Activated CD4-positive, alpha-beta T cell treated with anti-CD3 and anti-CD28 coated beads, Interleukin-2, amount 50 U/mL, for 4 hours (primary cell): ENCODE measurements at places on chromosomes 7 and 10.

DNA sequence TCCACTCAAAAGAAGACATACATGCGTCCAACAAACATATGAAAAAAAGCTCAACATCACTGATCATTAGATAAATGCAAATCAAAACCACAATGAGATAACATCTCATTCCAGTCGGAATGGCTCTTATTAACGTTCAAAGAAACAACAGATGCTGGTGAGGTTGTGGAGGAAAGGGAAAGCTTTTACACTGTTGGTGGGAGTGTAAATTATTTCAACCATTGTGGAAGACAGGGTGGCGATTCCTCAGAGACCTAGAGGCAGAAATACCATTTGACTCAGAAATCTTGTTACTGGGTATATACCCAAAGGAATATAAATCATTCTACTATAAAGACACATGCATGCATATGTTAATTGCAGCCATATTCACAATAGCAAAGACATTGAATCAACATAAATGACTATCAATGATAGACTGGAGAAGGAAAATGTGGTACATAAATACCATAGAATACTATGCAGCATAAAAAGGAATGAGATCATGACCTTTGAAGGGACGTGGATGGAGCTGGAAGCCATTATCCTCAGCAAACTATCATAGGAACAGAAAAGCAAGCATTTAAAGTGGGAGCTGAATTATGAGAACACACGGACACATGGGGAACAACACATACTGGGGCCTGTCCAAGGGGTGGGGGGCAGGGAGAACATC, 28.4 kb downstream of the PCDH15 start:
- no peak for DNase-seq

DNA sequence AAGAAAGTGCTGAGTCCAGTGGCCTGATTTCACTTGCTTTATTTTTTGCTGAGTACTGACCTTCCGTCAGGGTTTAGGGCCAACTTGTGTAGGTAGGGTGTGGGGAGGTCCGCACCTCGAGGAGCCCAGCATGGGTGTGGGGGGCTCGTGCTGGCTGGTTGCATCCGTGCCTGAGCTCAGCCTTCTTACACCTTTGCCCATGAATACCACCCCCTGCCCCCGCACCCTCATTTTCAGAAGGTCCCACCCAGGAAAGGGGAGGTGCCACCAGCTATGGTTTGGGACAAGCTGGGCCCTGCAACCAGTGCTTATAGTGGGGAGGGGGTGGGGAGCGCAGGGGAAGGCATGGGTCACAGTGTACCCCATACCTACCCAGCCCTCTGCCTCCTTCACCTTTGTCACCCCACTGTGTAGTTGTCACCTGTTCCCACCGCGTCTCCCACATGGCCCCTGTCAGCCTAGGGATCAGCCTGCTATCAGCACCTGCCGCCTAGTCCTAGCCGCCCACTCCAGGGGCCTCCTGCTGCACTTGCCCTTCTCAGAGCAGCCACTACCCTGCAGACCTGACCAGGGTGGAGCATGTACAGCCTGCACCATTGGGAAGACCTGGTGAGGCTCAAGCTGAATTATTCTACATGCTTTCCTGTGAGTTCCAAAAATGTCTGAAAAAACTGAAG, 146.2 kb upstream of the RET start:
- DNase-seq, result no peak

DNA sequence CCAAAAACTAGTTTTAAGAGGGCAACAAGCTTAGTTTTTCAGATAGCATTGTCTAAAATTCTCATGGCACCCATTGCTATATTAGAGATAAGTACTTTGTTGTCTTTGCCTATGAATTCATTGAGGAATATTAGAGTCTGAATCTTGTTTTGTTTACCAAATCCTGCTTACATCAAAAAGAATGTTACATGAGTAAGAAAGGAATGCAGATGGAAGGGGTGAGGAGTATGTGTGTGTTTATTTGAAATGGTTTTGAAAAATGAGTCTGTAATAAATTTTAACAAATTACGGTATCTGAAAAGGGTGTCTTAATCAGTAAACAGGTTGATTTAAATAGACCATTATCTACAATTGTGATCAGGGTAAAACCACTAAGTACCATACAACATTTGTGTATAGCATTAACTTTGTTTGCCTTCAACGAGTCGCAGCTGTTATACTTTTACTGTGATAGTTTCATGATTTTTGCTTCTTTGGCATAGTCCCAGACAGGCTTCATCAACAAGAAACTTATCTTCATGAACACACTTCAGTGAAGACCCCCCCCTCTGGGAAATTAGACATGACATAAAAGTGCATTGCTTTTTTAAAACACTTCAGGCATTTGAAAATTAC, 1183.9 kb upstream of the C7orf33 start:
- DNase-seq, result no peak

- no peak for DNase-seq
These were observed 150.9 kb upstream of the SVIL start for GRCh38 chr10:29785701-29786100.

GRCh38 chr7:115662676-115663075, 367.9 kb downstream of the TFEC start:
- DNase-seq, result no peak

GRCh38 chr10:34814223-34814912, 728 bp downstream of the PARD3 start:
- no peak for DNase-seq

DNA sequence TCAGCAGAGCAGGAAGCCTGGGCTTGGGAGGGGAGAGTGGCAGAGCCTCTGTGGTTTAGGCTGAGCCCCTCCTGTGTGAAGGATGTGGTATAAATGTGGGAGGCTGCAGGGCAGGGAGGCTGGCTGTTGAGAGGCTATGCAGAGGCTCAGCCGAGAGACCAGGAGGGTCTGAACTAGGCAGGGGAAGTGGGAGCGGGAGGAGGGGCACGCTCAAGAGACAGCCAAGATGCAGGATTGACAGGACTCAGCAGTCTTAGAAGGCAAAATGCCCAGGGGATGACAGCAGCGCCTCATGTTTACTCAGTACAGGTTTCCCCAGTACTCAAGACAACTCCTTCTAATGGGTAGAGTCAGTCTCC, 24.3 kb downstream of the BTBD16 start:
- no peak for DNase-seq

DNA sequence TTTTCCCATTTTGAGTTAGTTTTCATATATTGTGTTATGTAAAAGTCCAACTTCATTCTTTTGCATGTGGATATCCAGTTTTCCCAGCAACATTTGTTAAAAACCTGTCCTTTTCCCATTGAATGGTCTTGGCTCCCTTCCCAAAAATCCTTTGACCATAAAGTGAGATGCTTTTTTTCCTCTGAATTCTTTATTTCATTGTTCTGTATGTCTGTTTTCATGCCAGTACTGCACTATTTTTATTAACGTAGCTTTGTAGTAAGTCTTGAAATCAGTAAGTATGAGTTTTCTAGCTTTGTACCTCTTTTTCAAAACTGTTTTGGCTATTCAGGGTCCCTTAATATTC, 20.0 kb downstream of the C1GALT1 start:
- no peak for DNase-seq

DNA sequence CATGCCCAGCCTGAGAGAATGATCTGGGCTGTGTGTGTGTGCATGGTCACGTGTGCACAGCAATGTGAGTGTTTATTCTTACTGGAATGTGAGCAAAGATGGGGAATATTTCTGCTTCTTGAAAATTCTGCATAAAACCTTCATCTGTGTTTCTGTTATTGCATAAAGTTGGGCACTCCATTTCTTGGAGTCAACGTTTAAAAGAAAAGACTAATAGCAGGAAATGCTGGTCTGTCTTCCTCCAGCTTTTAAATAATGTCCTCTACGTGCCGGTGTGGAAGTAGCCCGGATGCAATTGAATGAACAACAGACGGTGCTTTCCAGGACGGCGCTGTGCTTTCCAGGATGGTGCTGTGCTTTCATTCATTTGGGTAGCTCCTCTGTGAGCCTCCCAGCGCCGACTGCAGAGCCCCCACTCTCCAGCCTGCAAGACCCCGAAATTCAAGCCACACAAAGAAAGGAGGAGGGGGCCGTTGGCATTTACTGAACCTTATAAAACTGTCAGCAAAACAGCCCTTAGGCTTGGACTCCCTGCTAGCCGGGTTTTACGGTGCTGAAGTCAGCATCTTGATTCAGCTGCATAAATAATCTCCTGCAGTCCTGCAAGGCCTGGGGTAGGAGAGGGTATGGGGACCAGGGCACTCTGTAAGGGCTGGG, 158.2 kb upstream of the PRKCQ start:
- no peak for DNase-seq

DNA sequence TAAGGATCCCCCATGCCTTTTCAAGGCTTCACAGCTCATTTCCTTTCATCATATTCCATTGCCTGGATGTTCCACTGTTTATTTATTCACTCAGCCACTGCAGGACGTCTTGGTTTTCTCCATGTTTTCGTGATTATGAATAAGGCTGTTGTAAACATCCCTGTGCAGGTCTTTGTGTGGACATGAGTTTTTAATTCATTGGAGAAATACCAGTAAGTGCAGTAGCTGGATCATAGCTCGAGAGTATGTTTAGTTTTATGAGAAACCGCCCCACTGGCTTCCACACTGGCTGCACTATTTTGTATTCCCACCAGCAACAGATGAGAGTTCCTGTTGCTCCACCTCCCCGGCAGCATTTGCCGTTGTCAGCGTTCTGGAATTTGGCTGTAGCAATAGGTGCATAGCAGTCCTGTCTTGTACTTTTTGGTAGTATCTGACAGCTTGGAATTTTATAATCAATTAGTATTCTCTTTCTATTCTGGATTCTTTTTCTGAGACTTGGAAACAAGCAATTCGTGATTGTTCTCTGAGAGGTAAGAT, 269.9 kb upstream of the PITRM1 start:
- DNase-seq, result no peak

- no peak for DNase-seq
These were observed 4.2 kb downstream of the PHTF2 start for GRCh38 chr7:77802557-77803405.

GRCh38 chr10:62063795-62064472, 162.4 kb downstream of the ARID5B start:
- no peak for DNase-seq

DNA sequence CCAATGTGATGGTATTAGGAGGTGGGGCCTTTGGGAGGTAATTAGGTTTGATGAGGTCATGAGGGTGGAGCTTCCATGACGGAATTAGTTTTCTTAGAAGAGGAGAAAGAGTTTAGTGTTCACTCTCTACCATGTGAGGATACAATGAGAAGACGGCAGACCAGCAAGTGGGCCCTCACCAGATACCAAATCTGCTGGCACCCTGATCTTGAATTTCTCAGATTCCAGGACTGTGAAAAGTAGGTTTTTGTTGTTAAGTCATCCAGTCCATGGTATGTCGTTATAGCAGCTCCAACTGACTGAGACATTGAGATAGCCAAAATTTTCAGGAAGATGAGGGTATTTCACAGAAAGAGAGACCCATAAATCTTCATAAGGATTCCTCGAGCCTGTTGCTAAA, 3.6 kb upstream of the TMEM196 start:
- no peak for DNase-seq

DNA sequence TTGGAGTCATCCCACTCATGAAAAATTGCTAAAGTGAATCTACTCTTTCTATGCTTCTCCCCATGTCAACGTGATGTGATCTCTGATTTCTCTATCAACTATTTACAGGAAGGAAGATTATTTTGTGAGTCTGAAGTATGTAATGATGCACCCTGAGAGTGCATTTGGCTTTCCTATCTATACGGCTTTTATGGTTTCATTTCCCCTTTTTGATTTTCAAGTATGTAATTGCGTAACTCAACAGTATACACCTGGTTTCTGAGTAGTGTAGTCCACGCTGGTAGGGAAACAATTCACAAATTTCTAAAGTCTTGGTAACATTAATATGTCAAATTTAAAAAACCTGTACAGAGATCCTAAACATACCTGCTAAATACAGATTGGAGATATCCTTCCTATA, 194.7 kb upstream of the SEMA3A start:
- DNase-seq, result no peak

DNA sequence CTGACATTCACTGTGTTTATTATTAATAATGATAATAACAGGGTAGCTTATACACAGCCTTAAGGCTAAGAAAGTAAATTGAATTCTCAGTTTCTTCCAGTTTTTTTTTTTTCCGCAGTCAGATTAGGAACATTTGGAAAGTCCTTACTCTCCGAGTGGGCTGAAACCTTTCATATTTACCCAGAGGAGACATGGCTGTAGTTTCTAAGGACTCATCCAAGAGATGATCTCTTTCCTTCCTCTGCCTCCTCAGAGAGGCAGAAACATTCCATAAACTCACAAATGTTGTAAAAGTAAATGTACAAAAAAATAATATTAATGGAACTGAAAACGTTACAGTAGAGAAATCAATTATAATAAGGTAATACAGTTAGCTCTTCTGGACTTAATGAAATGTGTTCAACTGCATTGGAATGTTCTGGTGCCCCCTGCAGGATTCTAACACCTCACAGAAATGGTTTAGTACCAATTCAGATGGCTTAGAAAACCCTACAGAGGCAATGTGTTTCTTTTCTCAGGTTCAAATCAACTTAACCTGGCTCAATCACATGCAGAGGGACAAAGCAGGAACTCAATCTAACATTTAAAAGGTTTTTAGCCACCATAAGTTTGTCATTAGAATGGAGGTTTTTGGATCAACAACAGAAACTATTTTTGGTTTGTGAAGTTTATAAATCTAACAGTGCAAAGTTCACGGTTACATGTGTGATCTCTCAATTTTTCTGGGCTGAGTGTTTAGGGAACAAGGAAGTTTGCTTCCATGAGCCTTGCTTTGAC, 71.7 kb downstream of the ICA1 start:
- peak; percentile 66 for DNase-seq

- no peak for DNase-seq
These were observed 30.6 kb upstream of the GPNMB start for GRCh38 chr7:23216021-23216420.

GRCh38 chr10:97572214-97572989, at the start of gene ANKRD2:
Gene ANKRD2, plus strand, starts transcription at chr10:97572779. Its CDS starts 10 bp downstream, at chr10:97572789.
- peak; percentile 32 for DNase-seq

- no peak for DNase-seq
These were observed 199.5 kb downstream of the SH2D4B start for GRCh38 chr10:80737209-80737608.

DNA sequence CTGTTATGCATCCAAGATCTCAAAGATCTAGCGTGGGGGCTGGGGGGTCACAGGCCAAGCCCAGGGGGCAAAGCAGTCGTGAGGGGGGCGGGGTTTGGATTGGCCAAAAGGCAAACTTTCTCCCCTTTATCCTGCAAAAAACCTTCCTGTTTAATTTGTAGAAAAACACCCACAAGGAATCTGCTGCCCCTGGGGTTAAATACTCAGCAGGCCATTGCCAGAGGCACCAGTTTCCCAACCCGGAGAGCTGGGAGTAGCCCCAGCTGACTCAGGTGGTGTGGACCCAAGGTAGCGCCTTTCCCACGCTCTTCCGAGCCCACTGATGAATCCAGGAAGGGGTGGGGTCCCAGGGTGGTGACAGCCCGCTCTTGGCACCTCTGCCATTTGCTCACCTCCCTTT, 21.4 kb downstream of the KCP start:
- DNase-seq, result no peak

DNA sequence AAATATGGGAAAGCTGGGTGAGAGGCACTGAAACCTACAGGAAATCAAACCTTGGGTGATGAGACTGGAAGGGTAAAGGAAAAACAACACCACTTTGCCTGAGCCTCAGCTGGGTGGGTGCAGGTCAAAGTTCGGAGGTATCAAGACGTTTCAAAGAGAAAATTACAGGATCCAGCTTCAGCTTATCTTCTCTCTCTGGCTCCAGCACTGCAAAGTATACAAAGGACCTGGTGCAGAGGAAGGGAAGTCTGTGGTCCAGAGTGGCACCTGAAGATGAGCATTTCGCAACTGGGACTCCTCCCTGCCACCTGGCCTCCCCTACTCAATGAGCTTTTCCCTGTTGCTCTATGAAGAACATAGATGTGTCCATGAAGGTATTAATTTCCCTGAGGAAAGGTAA, 6.4 kb upstream of the FXYD4 start:
- no peak for DNase-seq
